ENCODE measurements at places on chromosomes 16 and 17.
A peak's percentile ranks its signal among the peaks of the same experiment; 100 is the strongest.

DNA sequence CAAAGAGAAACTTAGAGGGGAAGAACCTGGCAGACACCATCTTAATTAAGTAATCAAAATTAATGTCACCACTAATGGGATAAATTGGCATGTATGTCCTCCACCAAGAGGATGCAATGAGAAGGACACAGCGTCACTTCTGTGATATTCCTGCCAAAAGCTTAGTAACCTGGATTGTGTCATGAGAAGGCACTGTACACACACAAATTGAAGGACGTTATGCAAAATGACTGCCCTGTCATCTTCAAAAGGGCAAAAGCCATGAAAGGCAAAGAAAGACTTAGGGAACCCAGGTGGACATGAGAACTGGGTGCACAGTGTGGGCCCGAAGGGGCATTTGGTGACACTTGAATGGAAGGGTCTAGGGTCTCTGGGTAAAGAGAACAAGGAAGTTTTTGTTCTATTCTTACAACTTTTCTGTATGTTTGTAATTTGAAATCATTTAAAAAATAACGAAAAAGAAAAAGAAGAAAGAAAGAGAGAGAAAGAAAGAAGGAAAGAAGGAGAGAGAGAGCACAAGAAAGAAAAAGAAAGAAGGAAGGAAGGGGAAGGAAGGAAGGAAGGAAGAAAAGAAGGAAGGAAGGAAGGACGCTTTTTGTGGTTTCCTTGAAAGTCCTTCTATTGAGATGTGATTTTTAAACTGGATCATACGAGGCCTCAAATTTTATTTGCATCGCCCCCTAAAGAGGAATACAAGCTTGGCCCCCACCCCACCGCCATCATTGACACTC, 4.0 kb upstream of the APOH start:
- DNase-seq = no peak

DNA sequence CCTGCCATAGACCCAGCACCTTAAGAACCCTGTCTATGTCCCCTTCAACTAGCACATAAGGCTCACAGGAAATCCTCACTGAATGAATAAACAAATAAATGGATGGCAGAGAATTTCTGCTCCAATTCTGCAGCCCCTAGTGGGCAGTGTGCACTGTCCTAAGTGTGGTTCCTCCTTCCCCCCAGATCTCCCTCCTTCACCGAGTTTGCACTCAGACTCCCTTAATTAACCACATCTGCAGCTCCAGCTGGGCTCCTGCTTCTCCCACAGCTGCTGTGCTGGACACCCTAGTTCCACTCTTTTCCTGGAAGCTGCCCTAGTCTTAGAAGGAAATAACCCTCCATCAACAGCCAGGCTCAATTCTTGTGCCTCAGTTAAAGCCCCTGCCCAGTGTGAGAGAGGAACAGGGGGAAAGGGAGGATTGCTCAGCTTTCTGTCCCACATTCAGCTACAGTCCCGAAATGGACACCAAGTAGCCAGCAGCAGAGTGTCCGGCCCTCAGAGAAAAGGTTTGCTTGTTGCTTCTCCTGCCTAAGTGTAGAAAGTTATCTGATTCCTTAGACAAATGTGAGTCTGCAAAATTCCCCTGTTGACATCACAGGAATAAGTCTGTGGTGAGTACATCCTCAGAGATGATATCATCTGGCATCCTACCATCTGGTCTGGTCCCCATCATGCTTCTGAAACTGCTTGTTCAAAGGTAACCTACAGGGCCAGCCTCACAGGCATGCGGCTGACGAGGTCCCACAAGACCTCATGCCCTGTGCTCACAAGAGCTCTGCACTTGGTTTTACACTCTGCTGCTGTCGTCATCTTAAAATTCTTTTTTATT, 12.3 kb downstream of the LRRC3C start:
- DNase-seq = peak; percentile 23

GRCh38 chr16:75761108-75761507, 34.8 kb upstream of the CPHXL start:
- no peak for DNase-seq

DNA sequence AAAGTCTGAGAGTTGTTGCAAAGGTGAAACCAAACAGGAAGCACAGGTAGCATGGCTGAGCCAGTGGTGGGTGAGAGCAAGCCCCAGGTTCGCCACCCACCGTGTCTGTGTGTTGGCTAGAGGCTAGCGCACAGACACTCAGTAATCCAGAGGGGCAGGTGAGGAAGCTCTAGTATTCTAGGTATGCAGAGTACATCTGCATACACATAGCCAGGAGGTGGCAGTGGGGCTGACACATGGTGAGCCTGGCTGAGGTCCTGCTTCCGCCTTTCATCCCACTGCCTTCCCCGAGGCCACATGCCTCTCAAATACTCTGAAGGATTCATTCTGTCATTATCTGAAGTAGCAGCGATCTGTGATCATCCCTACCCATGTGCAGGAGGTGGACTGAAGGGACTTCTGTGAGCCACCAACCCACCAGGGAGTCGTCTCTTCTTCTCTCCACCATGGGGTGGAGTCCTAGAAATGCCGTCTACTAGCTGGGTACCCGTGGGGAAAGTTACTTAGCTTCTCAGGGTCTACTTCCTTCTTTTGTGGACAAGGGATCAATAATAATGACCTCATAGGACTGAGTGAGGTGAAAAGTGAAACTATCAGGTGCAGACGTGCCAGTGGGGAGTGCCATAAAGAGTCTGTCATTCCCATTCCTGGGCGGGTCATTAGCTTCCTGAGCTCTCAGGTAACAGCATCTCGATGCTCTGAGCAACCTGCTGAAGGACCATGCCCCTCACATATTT, 36.0 kb upstream of the ICAM2 start:
- DNase-seq = no peak

- no peak for DNase-seq
Observed at GRCh38 chr16:78324649-78325285, 225.3 kb downstream of the WWOX start.

- DNase-seq = no peak
Observed at GRCh38 chr17:31902693-31903092, 1.2 kb upstream of the UTP6 start.

DNA sequence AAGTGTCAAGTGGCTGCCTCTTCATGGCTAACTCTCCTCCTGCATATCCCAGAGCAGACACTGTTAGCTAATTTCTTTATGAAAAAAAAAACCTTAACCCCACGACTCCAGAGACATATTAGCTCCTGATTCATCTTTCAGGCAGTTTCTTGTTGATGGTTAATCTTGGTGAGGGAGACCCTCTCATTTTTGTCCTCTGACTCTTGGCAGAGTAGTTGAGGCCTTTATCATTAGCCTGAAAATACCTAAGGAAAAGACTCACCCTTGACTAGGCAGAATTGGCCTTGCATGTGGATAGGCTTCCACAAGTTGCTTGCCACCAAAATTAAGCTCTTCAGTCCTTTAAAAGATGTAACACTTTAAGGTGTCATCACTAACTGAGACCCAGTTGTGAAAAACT, 4.0 kb downstream of the CRYBA1 start:
- DNase-seq = no peak

DNA sequence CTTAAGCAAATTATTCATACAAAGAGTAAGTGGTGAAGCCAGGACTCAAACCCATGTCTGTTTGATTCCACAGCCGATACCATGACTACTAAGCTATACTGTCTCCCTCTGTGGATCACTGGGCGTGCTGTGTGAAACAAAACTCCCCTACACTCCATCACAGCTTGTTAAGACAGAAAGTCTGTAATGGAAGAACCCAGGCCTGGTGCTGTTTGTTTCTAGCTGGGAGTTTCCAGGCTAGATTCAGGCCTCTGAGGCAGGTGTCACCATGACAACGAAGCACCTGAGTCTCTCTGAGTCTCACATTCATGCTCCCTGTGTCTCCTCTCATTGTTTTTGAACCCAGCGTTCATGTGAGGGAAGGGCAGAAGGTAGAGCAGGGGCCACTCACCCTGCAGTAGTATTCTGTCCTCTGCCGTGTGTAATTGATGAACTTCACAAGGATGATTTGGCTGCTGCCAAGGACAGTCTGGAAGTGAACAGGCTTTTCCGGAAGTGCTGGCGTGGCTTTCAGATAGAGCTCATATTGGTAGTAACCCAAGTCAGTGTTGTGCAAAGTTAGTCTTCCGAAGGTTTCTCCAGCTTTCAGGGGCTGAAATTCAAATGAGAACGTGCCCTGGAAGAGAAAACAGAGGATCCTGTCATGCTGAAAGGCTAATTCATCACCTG, 8.6 kb upstream of the VAC14 start:
- no peak for DNase-seq

GRCh38 chr17:79842656-79843473, 3.6 kb upstream of the CBX4 start:
- no peak for DNase-seq

GRCh38 chr16:84597931-84598351, 19.9 kb downstream of the COTL1 start:
- DNase-seq = no peak

DNA sequence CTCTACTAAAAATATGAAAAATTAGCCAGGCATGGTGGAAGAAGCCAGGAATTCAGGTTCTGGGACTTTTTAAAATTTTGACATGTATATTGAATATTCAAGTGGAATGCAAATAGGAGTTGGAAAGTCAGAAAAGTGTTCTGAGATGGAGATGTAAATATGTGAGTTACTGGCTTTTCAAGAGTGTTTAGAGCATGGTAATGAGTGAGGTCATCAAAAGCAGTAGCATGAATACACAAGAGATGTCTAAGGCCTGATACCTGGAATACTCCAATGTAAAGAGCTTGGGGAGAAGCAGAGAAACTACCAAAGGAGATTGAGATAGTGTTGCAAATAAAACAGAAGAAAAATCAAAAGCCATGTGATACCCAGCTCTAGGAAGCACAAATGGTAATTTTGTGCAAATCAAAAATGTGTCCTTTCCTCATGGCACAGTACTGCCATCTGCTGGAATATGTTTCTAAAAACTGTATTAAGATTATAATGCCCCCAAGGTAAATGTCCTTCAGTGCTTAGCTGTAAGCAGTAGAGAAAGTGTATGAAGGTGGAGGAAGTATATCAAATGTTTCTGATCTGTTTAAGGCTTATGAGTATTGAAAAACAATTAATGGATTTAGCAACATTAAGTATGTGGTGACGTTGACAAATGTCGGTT, 908.4 kb downstream of the KCNJ18 start:
- DNase-seq = no peak

DNA sequence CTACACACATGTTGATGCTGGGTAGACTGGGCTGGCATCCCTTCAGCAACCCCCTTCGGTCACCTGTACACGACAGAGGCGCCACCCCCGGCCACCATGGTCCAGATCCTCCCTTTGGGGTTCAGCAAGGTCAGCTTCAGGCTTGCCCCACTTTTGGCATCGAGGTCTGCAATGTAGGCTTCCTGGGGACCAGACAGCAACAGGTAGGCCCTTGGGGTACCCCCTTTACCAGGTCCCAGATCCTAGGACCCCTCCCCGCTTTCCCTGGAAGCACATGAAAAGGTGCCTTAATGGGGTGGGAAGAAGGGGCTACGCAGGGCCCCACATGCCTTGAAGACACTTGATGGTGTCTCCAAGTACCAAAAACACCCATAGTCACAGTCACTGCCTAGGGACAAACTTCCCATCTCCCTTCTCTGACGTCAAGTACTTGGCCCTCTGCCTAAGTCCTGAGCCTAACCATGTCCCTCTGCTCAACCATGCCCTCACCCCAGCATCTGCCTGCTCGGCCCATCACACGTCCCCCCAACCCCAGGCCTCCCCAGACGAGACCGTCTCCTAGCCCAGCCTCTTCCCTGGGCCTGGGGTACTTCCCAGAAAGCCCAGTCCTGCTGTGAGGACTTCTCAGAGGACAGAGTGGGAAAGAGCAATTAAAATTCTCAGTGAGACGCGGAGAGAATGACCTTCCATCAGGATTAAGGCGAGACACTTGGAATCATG, 12.1 kb downstream of the ACLY start:
- DNase-seq = no peak

Measured in stimulated activated CD8-positive, alpha-beta memory T cell treated with anti-CD3 and anti-CD28 coated beads, Interleukin-7, amount 100 ng/mL, for 4 hours (primary cell).